ENCODE measurements at places on chromosomes 11 and 22. TPM values are rescaled to one million over a fixed set of nuclear protein-coding genes. Genes with fewer than 3 reads are reported as not detected.

TRPM5 gene
- total RNA-seq, result not detected

BTBD10 gene
- 26.1 TPM for total RNA-seq

TBX10 gene
- total RNA-seq, result not detected

RIMBP3C gene
- 0.04 TPM for total RNA-seq

C11orf87 gene
- not detected for total RNA-seq

OR8D4 gene
- total RNA-seq, result not detected

ZNF202 gene
- total RNA-seq, result 1.9 TPM

TBX1 gene
- total RNA-seq, result not detected

OR8D1 gene
- total RNA-seq, result not detected

SBF1 gene
- 41.1 TPM for total RNA-seq

ALG8 gene
- total RNA-seq, result 22.5 TPM

GRCh38 chr22:35317680-35318290 lies 18.1 kb downstream of the TOM1 start:
- peak overlapping the region; percentile 95 for H3K27ac ChIP-seq
- peaks cover 47% of the 10 kb centered on the region for H3K36me3 ChIP-seq
- no peaks in the 10 kb centered on the region for H3K27me3 ChIP-seq
- H3K4me1 ChIP-seq, result peaks cover 42% of the 10 kb centered on the region
- H3K4me3 ChIP-seq, result no peak overlapping the region

DNA sequence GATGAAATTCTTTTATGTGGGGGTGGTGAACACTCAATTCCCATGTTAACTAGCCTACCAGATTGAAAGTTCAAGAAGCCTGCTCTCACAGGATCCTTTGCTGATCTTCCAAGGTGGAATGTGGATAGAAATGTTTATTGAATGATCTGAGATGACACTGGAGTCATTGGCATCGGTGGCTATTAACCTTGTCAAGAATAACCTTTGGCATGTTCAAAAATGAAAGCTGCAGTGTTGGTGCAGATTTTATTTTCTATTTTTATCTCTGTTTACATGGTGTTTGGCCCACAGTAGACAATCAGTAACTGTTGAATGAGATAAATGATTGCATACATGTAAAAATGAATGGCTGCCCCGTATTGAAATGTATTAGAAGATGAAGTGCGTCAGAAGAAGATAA lies 19.0 kb downstream of the MCAM start:
- H3K36me3 ChIP-seq, result peaks cover 36% of the 10 kb centered on the region
- no peak for DNase-seq
- no peaks in the 10 kb centered on the region for H3K27me3 ChIP-seq
- peaks cover 35% of the 10 kb centered on the region for H3K4me1 ChIP-seq

GRCh38 chr11:665704-666281 lies 28.7 kb downstream of the DRD4 start:
- no peak overlapping the region for H3K4me3 ChIP-seq
- H3K36me3 ChIP-seq, result peaks cover under 1% of the 10 kb centered on the region
- peak overlapping the region; percentile 29 for H3K27ac ChIP-seq
- peak; percentile 61 for DNase-seq

GRCh38 chr11:73205661-73206343 lies 12.3 kb upstream of the P2RY2 start:
- H3K36me3 ChIP-seq, result no peaks in the 10 kb centered on the region
- no peaks in the 10 kb centered on the region for H3K27me3 ChIP-seq
- H3K27ac ChIP-seq, result no peak overlapping the region
- DNase-seq, result no peak
- no peaks in the 10 kb centered on the region for H3K4me1 ChIP-seq

DNA sequence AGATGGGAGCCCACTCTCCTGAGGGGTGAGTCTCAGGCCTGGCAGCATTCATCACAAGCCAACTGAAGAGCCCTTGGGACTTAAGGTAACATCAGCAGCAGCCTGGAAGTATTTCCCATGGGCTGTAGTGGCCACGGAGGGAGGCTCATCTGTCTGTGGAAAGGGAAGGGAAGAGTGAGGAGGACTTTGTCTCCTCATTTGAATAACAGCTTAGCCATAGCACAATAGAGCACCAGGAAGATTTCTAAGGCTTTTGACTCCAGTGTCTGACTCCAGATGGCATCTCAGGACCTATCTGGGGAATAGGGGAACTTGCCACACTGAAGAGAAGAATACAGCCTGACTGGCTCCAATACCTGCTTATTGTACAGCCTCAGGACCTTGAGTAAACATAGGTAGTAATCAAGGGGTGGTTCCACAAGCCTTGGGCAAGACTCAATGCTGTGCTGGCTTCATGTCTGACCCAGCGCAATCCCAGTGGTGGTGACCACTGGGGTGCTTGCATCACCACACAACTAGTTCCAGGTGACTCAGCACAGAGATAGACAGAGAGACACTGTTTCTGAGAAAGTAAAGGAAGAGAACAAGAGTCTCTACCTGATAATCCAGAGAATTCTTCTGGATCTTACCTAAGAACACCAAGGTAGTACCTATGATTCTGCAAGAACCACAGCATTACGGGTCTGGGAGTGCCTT lies 510.5 kb upstream of the CCDC179 start:
- no peak overlapping the region for H3K27ac ChIP-seq
- H3K36me3 ChIP-seq, result no peaks in the 10 kb centered on the region
- no peak for DNase-seq

DNA sequence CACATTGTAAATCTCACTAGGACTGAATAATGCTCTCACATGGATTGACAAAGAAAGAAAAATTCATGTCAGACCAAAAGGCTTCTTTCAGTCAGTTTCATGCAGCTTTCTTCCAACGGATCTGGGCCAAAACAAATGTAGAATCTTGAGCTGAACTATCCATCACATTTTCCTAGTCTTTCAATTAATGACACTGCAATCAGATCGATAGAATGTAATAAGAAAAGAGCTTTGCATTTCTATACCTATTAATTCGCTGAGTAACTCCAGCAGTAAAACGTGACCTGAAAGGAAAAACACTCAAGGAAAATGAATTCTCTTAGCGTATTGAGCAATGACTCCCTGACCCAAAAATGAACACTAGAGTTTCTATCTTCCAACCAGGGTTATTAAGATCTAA lies 194.8 kb upstream of the BLID start:
- no peak overlapping the region for H3K4me3 ChIP-seq
- H3K27me3 ChIP-seq, result no peaks in the 10 kb centered on the region
- no peaks in the 10 kb centered on the region for H3K36me3 ChIP-seq
- peak overlapping the region; percentile 91 for H3K27ac ChIP-seq

DNA sequence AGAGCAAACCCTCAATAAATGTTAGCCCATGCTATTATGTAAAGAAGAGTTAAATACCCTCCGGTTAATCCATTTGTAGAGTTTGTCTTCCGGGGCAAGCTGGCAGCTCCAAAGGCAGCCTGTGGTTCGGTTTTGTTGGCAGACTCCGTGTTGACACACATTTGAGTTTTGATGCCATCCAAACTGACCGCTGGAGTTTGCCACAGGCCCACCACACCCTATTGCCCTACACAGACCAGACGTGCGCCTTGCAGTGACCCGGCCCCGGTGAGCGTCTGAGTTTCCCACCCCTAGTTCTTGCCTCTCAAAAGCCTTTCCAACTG lies 25.1 kb downstream of the ELFN2 start:
- H3K27me3 ChIP-seq, result no peaks in the 10 kb centered on the region
- H3K4me3 ChIP-seq, result no peak overlapping the region
- H3K27ac ChIP-seq, result no peak overlapping the region
- H3K4me1 ChIP-seq, result no peaks in the 10 kb centered on the region

DNA sequence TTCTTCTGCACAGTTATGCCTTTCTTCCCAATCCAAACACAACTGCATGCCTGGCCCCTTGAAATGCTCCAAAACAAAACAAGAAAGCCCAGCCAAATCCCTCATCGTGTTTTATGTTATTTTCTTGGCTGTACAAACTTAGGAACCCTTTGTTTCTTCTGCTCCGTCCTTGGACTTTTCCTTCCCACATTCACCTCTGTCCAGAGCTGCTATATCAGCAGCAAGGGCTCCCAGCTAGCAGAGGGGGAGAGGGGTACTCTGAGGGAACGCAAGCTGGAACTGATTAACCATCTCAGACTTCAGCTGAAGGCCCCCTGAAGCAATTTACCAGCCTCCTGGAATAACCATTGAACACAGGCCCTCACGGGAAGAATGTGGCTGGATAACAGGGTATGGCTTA lies 214.7 kb downstream of the TENM4 start:
- no peaks in the 10 kb centered on the region for H3K36me3 ChIP-seq
- no peaks in the 10 kb centered on the region for H3K4me1 ChIP-seq

DNA sequence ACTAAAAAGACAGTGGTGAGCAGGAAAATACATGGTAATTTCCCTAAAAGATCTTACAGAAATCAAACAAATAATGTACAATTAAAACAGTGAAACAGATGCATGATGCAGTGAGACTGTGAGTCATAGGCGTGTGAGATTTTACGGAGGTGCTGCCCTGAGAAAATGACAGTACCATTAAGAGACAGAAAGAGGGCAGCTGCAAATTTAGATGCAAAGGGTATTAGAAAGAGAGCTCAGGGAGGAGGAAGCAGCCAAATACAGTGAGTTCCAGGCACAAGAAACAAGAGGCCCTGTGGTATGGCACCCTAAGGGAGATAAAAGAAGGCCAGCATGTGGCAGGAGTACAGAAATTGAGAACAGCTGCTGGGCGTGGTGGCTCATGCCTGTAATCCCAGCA lies 88.5 kb upstream of the FIBIN start:
- H3K36me3 ChIP-seq, result no peaks in the 10 kb centered on the region
- H3K27ac ChIP-seq, result no peak overlapping the region
- no peaks in the 10 kb centered on the region for H3K27me3 ChIP-seq
- no peaks in the 10 kb centered on the region for H3K4me1 ChIP-seq
- no peak for DNase-seq

GRCh38 chr11:46222490-46223251 lies 54.8 kb upstream of the CREB3L1 start:
- no peak overlapping the region for H3K27ac ChIP-seq
- H3K4me1 ChIP-seq, result no peaks in the 10 kb centered on the region
- no peak for DNase-seq
- no peaks in the 10 kb centered on the region for H3K27me3 ChIP-seq

- no peaks in the 10 kb centered on the region for H3K27me3 ChIP-seq
- H3K27ac ChIP-seq, result no peak overlapping the region
- no peak overlapping the region for H3K4me3 ChIP-seq
- H3K36me3 ChIP-seq, result no peaks in the 10 kb centered on the region
- H3K4me1 ChIP-seq, result no peaks in the 10 kb centered on the region
Observed at GRCh38 chr11:104836691-104837090, 61.6 kb downstream of the CASP12 start.

DNA sequence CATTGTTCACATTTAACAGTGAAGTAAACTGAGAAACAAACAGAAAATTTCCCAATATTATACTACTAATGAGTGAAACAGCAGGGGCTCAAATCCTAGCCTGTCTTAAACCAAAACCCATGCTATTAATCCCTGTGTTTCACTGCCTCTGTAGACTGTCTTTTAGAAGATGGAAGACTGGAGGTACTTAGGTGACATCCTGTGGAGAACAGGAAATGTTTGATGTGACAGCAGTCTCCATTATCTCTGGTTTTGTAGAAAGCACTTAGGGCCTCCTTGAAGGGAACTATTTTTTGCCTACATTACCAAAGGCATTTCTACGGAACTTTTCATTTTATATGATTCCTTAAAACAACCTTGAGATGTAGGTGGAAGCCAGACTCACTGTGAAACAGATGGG lies 288.1 kb upstream of the SORL1-AS1 start:
- no peaks in the 10 kb centered on the region for H3K36me3 ChIP-seq
- H3K27ac ChIP-seq, result peak overlapping the region; percentile 88
- no peak overlapping the region for H3K4me3 ChIP-seq
- H3K4me1 ChIP-seq, result peaks cover 18% of the 10 kb centered on the region
- no peak for DNase-seq

- no peaks in the 10 kb centered on the region for H3K27me3 ChIP-seq
- H3K27ac ChIP-seq, result no peak overlapping the region
- no peak overlapping the region for H3K4me3 ChIP-seq
- no peaks in the 10 kb centered on the region for H3K36me3 ChIP-seq
Observed at GRCh38 chr11:7585816-7586215, 72.0 kb downstream of the PPFIBP2 start.

- no peaks in the 10 kb centered on the region for H3K27me3 ChIP-seq
- no peaks in the 10 kb centered on the region for H3K36me3 ChIP-seq
- H3K4me3 ChIP-seq, result no peak overlapping the region
- DNase-seq, result no peak
- no peak overlapping the region for H3K27ac ChIP-seq
Observed at GRCh38 chr22:50129121-50129736, 39.4 kb downstream of the MOV10L1 start.

DNA sequence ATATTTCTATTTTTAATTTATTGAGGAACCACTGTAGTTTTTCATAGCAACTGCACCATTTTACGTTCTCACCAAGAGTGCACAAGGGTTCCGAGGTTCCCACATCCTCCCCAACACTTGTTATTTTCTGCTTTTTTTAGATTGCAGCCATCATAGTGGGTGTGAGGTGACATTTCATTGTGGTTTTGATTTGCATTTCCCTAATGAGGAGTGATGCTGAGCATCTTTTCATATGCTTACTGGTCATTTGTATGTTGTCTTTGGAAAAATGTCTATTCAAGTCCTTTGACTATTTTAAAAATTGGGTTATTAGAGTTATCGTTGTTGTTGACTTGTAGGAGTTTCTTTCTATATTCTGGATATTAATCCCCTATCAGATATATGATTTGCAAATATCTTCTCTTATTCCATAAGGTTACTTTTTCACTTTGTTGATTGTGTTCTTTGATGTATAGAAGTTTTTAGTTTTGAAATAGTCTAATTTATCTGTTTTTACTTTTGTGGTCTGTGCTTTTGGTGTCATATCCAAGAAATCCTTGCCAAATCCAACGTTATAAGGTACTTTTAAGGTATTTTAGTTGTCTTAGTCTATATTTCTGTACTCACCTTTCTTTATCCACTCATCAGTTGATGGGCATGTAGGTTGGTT lies 9.0 kb downstream of the NEAT1 start:
- H3K27ac ChIP-seq, result peak overlapping the region; percentile 99
- H3K27me3 ChIP-seq, result no peaks in the 10 kb centered on the region
- DNase-seq, result peak; percentile 44
- H3K4me1 ChIP-seq, result no peaks in the 10 kb centered on the region
- H3K36me3 ChIP-seq, result peaks cover 78% of the 10 kb centered on the region
- H3K4me3 ChIP-seq, result peak overlapping the region; percentile 95

- no peak for DNase-seq
- H3K4me1 ChIP-seq, result no peaks in the 10 kb centered on the region
- no peaks in the 10 kb centered on the region for H3K36me3 ChIP-seq
- no peak overlapping the region for H3K4me3 ChIP-seq
- no peaks in the 10 kb centered on the region for H3K27me3 ChIP-seq
- no peak overlapping the region for H3K27ac ChIP-seq
Observed at GRCh38 chr11:27592098-27592780, 85.7 kb upstream of the LIN7C start.

DNA sequence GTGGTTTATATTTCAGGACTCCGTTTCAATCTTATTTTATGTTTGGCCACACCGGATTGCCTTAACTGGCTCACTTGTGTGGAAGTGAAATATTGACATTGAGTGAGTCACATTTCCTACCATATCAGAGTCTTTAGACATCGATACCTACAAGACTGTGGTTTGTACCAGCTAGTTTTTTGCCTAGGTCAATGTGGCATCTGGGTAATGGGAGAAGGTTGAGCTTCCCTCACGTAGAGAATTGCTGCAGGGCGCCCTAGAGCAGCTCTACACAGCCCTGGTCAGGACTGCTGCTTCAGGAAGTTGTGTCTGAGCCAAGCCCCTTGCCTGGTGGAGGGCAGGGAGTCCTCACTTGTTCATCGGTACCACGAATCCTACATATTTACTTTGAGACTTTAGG lies 1.6 kb downstream of the GRAMD1B start:
- no peaks in the 10 kb centered on the region for H3K36me3 ChIP-seq
- DNase-seq, result no peak
- H3K27me3 ChIP-seq, result no peaks in the 10 kb centered on the region

All from right atrium auricular region (tissue), 2 donors.